Activated gamma-delta T cell treated with Interleukin-2 at 50 U/mL for 16 hours (primary cell): ENCODE measurements at places on chromosomes 3 and 15.

GRCh38 chr15:65377105-65377975 lies 462 bp downstream of the IGDCC3 start:
- no peak for DNase-seq

- no peak for DNase-seq
Observed at GRCh38 chr3:53180305-53181023, 19.5 kb downstream of the PRKCD start.

DNA sequence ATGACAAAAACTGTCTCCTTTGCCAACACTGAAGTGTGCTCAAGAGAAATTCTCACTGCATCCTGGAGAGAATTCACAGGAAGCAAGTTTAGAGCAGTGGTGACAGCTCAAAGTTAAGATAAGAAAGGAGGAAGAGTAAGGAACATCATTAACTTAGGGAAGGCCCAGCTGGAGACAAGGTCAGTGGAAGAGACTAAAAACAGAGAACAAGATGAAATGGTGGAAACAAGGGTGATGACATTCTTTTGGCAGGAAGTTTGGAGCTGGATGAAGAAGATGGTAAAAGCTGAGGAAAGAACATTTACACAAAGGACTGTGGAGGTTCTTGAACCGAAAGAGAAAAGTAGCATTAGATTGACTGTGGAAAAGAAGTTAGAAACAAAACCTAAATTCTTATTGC lies 6.7 kb upstream of the SUCLG2 start:
- DNase-seq, result no peak

GRCh38 chr15:80568298-80568697 lies 126.8 kb upstream of the ABHD17C start:
- DNase-seq, result no peak

- no peak for DNase-seq
Observed at GRCh38 chr3:43388915-43389314, 102.6 kb downstream of the SNRK start.

GRCh38 chr15:85910834-85911233 lies 116.1 kb upstream of the KLHL25 start:
- DNase-seq, result no peak

DNA sequence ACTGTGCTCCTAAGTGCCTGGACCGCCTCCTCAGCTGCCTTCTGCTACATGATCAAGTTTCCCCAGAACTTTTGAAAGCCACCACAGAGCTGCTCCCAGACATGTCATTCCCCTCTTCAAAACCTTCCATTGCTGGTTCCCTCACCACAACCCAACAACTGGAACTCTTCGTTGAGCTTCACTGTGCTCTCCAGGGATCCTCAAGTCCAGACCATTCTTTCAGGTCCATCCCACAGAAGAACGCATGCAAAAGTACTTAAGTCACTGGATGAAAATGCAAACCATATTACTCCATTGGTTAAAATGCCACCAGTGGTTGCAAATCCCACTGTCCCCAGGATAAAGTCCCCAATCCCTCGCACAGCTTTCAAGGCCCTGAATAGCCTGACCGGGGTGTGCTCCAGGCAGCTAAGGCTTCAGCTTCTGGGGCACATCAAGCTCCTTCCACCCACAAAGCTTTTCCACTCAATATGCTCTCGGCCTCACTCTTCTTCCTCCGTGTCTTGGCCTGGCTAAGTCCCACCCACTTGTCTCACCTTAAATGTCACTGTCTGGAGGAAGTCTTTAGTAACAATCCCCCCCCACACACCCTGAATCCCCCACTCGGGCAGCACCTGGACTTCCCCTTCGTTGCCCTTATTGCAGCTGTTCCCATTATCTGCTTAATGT lies 84.8 kb downstream of the XXYLT1 start:
- no peak for DNase-seq
